Activated CD4-positive, alpha-beta memory T cell treated with anti-CD3 and anti-CD28 coated beads for 36 hours (primary cell): ENCODE measurements at places on chromosomes 7 and 10.

DNA sequence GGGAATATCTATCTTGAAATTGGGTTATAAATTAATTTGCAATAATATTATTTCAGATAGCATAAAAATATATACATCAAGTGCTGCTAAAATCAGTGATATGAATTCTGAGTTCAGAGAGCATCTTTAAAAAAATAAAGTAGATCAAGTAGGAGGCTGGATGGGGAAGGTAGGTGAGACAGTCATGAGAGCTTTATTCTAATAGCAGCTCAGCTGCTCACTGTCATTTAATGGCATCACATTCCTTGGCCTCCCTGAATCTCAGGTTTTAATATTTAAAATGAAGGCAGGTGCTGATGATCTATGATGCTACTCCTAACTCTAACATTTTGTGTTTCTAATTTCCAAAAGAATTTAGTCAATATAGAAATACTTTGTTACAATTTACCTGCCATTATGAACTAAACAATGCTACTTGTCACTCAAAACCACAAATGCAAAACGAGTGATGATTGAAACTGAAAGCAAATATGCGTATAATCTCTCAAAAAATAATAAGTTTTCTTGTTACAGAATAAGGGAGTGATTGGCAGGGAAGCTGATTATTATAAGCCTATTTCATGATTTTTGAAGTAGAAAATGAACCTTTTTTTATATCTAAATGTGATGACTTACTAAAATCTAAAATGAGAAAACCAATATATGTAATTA, 147.6 kb upstream of the CSTF2T start:
- peaks cover 3% of the 10 kb centered on the region for H3K27me3 ChIP-seq
- no peaks in the 10 kb centered on the region for H3K36me3 ChIP-seq
- H3K27ac ChIP-seq = no peak overlapping the region
- no peak overlapping the region for H3K4me3 ChIP-seq
- DNase-seq = no peak

DNA sequence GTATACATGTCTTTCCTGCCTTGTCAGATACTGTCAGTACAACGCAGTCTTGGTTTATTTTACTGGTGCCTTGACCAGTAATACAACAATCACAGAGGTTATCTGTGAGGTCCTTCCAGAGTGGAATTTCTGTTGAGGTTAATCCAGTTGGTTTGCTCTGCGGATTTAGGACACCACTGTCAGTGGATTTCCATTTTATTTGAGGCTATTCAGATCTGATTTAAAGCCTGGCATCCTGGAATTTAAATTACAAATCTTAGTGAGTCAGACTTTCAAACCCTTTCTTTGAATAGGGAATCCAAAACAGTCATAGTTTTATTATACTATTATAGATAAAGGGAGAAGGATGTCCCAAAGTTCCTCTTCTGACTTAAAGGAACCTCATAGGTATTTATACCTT, 40.5 kb downstream of the ANLN start:
- H3K4me3 ChIP-seq = no peak overlapping the region
- no peaks in the 10 kb centered on the region for H3K27me3 ChIP-seq
- peaks cover 44% of the 10 kb centered on the region for H3K36me3 ChIP-seq
- H3K4me1 ChIP-seq = no peaks in the 10 kb centered on the region
- H3K27ac ChIP-seq = no peak overlapping the region

GRCh38 chr7:139203992-139204391, 27.0 kb upstream of the UBN2 start:
- no peak for DNase-seq
- no peaks in the 10 kb centered on the region for H3K4me1 ChIP-seq
- no peak overlapping the region for H3K27ac ChIP-seq

- no peak overlapping the region for H3K27ac ChIP-seq
- DNase-seq = peak; percentile 60
- peaks cover 68% of the 10 kb centered on the region for H3K36me3 ChIP-seq
- H3K27me3 ChIP-seq = peaks cover 6% of the 10 kb centered on the region
- peak overlapping the region; percentile 84 for H3K4me3 ChIP-seq
Observed at GRCh38 chr7:130959743-130960207, 225.8 kb upstream of the KLF14 start.

- H3K4me3 ChIP-seq = no peak overlapping the region
- H3K27me3 ChIP-seq = peaks cover 3% of the 10 kb centered on the region
- no peak for DNase-seq
- H3K36me3 ChIP-seq = no peaks in the 10 kb centered on the region
- H3K4me1 ChIP-seq = no peaks in the 10 kb centered on the region
Observed at GRCh38 chr7:100764841-100765240, 31.4 kb downstream of the ZAN start.

GRCh38 chr7:76428868-76429805, 4.4 kb downstream of the ZP3 start:
- H3K4me3 ChIP-seq = no peak overlapping the region
- peaks cover 3% of the 10 kb centered on the region for H3K4me1 ChIP-seq
- H3K27me3 ChIP-seq = no peaks in the 10 kb centered on the region
- H3K27ac ChIP-seq = no peak overlapping the region
- no peaks in the 10 kb centered on the region for H3K36me3 ChIP-seq

DNA sequence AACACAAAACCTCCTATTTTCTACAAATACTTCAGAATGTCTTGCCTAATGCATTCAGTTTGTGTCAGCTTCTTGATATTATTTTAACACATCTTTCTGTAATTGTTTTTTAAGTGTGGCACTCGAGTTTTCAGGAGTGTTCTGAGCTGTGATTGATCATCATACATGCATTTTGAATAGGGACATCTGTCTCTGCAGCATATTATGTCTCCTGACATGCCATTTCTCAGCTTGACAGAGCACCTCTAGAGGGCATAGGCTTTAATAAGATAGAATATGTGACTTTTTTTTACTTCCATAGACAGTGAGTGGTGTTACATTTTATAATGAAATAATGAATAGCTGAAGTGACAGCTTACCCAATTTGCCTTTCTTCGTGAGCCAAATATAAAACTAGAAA, 219.2 kb upstream of the HDAC9 start:
- no peak overlapping the region for H3K27ac ChIP-seq
- no peaks in the 10 kb centered on the region for H3K36me3 ChIP-seq
- no peak overlapping the region for H3K4me3 ChIP-seq
- DNase-seq = no peak
- H3K27me3 ChIP-seq = peaks cover 2% of the 10 kb centered on the region

- H3K4me3 ChIP-seq = no peak overlapping the region
- peaks cover 6% of the 10 kb centered on the region for H3K27me3 ChIP-seq
- H3K4me1 ChIP-seq = peaks cover 12% of the 10 kb centered on the region
- H3K36me3 ChIP-seq = no peaks in the 10 kb centered on the region
- no peak for DNase-seq
Observed at GRCh38 chr7:157484411-157485081, 147.7 kb downstream of the DNAJB6 start.

DNA sequence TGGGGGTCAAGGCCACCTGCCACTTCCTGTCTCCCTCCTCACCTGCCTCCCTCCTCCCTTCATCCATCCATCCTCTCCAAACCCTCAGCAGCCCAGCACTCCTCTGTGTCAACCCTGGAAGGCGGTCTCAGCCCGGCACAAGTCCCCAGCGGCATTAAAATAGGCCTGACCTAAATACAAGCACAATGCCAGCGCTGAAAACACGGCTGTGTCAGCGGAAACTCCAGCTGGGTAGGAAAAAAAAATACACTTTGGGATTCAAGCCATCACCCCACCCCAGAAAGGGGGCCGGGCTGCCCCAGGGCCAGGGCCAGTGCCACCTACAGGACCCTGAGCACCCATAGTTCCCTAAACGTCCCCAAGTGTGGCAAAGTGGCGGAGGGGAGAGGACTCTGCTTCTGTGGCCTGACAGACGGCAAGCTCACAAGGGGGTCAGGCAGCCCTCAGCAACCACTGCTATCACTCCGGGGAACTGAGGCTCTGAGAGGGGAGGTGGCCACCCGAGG, 22.7 kb upstream of the GTF2IRD1 start:
- DNase-seq = no peak
- H3K27me3 ChIP-seq = no peaks in the 10 kb centered on the region
- no peaks in the 10 kb centered on the region for H3K4me1 ChIP-seq
- H3K4me3 ChIP-seq = no peak overlapping the region
- H3K36me3 ChIP-seq = no peaks in the 10 kb centered on the region

DNA sequence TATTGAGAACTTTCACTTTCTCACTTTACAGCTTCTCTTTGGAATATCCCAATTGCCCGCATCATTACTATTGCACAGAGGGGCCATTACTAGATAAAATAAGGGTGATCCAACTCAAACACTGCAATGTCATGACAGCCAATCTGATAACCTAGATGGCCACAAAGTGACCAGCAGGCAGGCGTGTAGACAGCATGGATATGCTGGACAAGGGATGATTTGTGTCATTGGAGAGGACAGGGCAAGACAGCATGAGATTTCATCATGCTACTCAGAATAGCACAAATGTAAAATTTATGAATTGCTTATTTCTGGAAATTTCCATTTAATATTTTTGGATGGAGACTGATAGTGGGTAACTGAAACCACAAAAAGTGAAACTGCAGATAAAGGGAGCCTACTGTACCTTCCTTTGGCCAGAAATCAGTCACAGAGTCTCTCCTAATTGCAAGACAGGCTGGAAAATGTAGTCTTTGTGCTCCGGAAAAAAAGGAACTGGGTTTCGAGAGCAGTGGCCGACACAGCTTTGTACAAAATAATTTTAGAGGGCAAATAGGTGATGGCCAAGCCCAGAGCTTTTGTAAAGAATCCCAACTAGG, 6.1 kb upstream of the GSDME start:
- no peak overlapping the region for H3K27ac ChIP-seq
- H3K36me3 ChIP-seq = no peaks in the 10 kb centered on the region
- no peaks in the 10 kb centered on the region for H3K4me1 ChIP-seq
- H3K4me3 ChIP-seq = no peak overlapping the region
- peaks cover 55% of the 10 kb centered on the region for H3K27me3 ChIP-seq

- H3K36me3 ChIP-seq = no peaks in the 10 kb centered on the region
- no peaks in the 10 kb centered on the region for H3K4me1 ChIP-seq
- peaks cover 5% of the 10 kb centered on the region for H3K27me3 ChIP-seq
- no peak overlapping the region for H3K4me3 ChIP-seq
Observed at GRCh38 chr7:107982042-107982840, 20.7 kb downstream of the LAMB1 start.

- no peaks in the 10 kb centered on the region for H3K4me1 ChIP-seq
- no peak for DNase-seq
- H3K27ac ChIP-seq = no peak overlapping the region
- peaks cover 9% of the 10 kb centered on the region for H3K27me3 ChIP-seq
Observed at GRCh38 chr10:26138613-26139012, 78.0 kb upstream of the GAD2 start.

GRCh38 chr10:66218289-66218688, 707.5 kb upstream of the LRRTM3 start:
- no peak overlapping the region for H3K27ac ChIP-seq
- no peaks in the 10 kb centered on the region for H3K27me3 ChIP-seq
- no peak for DNase-seq
- peaks cover 11% of the 10 kb centered on the region for H3K4me1 ChIP-seq
- no peaks in the 10 kb centered on the region for H3K36me3 ChIP-seq
- no peak overlapping the region for H3K4me3 ChIP-seq

DNA sequence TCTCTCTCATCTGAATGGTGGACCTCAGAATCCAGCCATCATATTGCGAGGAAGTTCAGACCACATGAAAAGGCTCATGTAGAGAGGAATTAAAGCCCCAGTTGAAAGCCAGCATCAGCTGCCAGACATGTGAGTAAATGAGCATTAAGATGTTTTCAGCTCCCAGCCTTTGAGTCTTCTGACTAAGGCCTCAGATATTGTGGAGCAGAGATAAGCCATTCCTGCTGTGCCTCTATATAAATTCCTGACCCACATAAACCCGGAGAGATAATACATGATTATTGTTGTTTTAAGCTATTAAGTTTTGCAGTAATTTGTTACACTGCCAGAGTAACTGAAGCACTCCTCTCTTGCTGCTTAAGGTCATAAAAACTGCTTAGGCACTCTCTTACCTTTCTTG, 14.6 kb downstream of the FAM149B1 start:
- no peaks in the 10 kb centered on the region for H3K27me3 ChIP-seq
- H3K27ac ChIP-seq = no peak overlapping the region
- H3K36me3 ChIP-seq = peaks cover 20% of the 10 kb centered on the region
- no peaks in the 10 kb centered on the region for H3K4me1 ChIP-seq
- DNase-seq = no peak

DNA sequence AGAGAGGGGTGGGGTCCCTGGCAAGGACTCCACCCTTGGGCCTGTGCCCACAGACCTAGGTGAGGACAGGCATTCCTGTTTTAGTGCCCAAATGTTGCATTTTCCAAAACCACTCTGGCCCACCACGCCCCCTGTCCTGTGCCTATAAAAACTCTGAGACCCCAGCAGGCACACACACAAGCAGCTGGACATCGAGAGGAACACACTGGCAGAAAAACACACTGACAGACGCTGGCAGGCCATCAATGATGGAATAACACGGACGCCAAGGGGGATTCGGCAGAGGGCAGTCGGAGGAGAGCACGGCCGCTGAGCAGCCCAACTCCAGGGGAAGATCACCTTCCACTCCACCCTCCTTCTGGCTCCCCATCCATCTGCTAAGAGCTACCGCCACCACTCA, 386.9 kb upstream of the AUTS2 start:
- H3K4me1 ChIP-seq = no peaks in the 10 kb centered on the region
- H3K36me3 ChIP-seq = no peaks in the 10 kb centered on the region
- no peak for DNase-seq
- no peaks in the 10 kb centered on the region for H3K27me3 ChIP-seq
- no peak overlapping the region for H3K4me3 ChIP-seq
- H3K27ac ChIP-seq = no peak overlapping the region

DNA sequence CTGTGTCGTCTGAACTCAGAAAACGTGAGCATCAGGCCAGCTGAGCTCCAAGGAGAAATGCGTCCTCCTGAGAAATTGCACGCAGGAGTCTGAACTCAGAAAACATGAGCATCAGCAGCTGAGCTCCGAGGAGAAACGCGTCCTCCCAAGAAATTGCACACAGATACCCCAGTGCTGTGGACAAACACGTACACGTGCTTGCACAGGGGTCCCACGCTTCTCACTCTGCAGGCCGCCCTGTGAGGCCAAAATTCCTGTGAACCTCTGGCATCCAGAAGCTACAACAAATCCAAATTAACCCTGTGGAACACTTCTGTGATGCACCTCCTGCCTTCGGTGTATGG, 133.8 kb downstream of the WDR37 start:
- no peak overlapping the region for H3K4me3 ChIP-seq
- H3K27ac ChIP-seq = no peak overlapping the region
- DNase-seq = no peak
- peaks cover 20% of the 10 kb centered on the region for H3K4me1 ChIP-seq
